ENCODE measurements at places on chromosomes 4 and X.

- no peak for DNase-seq
Measured at GRCh38 chrX:115709039-115709438, 148.1 kb downstream of the PLS3 start.

- no peak for DNase-seq
Measured at GRCh38 chr4:5609306-5610007, 98.9 kb downstream of the EVC2 start.

GRCh38 chr4:100147684-100148083 lies 42.6 kb downstream of the DDIT4L start:
- DNase-seq = no peak

GRCh38 chr4:48706736-48707135 lies 73.3 kb downstream of the FRYL start:
- no peak for DNase-seq

Data from iPS-NIHi11 (cell line).